Natural killer cell treated with Interleukin-12 subunit alpha and Interleukin-12 subunit beta and Interleukin-15 and Interleukin-18, amount 100 ng/mL, for 72 hours (primary cell): ENCODE measurements at places on chromosomes 16 and 17. TPM values are rescaled to one million over a fixed set of nuclear protein-coding genes. Genes with fewer than 3 reads are reported as not detected.

CSH2 gene
- total RNA-seq = not detected

HIC1 gene
- total RNA-seq = 24.8 TPM

TP53TG3C gene
- not detected for total RNA-seq

AGRP gene
- not detected for total RNA-seq

XPO6 gene
- 386 TPM for total RNA-seq

DCAF7 gene
- total RNA-seq = 100 TPM

HOXB9 gene
- 2.7 TPM for total RNA-seq

C16orf87 gene
- 18.0 TPM for total RNA-seq

NPIPB13 gene
- 38.2 TPM for total RNA-seq

TBC1D3C gene
- not detected for total RNA-seq

DDX28 gene
- total RNA-seq = 20.1 TPM

HSDL1 gene
- total RNA-seq = 21.0 TPM

ABCC11 gene
- not detected for total RNA-seq

PRKCB gene
- 273 TPM for total RNA-seq

CBFA2T3 gene
- 2.9 TPM for total RNA-seq
